ENCODE measurements at places on chromosomes 2 and 18.

DNA sequence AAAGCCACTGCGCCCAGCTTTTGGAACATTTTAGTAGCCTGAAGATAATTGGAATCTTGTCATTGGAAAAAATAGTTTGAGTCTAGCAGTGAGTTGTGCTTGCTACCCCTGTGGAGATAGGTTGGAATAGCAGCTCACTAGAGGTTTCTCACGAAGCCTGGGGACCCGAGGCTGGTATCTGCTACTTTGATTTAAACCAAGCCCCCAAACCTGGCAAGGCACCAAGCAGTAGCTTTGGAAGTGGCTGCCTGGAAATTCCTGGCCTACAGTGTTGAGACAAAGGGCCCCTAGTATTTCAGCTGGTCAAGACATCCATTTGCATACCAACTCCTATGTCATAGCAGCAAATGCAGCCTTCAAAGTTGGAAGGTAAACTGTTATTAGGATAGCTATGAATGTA lies 42.1 kb downstream of the NOP58 start:
- DNase-seq: no peak

GRCh38 chr2:218895326-218895725 lies 14.7 kb downstream of the WNT10A start:
- no peak for DNase-seq

DNA sequence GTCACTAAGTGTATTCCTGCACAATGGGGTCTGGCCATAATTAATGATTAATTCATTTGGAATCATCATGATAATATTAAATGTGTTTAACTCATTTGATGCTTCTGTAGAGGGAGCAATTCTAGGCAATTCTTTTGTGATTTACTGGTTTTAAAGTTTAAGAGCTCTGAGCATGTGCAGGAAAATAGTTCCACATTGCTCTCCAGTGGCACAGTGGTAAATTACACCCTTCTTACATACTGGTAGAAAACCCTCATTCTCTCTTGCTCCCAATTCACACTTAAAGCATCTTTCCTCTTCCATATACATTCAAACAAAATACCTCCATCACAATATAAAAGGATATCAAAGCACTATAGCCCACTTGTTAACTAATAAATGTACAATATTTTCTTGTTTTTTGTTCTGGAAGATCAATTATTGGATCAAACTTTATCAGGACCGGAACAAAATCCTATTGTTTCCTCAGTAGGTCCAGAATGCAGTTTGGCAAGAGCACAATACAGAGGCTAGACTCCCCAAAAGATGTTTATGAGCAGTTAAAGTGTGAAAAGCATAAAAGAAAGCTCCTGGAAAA lies 844.3 kb downstream of the MBD2 start:
- DNase-seq: peak; percentile 20

DNA sequence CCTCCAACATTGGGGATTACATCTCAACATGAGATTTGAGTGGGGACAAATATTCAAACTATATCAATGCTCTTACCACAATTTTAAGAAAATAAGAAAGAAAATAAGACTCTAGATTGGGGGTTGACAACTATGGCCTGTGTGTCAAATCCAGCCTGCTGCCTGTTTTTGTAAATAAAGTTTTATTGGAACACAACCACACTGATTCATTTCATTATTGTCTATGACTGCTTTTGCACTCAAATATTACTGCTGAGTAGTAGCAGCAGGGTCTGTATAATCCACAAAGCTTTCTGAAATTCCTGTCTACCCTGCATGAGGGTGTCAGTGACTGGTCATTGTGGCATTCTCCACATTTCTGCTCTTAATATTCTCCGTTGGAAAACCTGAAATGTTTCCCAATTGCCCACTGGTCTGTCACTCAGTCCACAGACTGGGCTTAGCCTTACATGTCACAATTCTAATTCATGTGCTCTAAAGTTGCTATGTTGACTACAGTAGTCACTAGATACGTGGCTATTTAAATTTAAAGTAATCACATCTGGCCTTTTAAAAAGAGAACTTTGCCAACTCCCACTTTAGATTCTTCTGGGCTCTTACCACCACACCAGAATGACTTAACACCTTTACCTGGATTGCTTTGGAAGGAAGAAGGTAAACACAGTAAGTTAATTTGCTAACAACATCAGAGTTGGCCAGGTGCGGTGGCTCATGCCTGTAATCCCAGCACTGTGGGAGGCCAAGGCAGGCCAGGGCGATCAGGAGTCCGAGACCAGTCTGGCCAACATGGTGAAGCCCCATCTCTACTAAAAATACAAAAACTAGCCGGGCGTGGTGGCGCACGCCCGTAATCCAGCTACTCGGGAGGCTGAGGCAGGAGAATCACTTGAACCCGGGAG lies 86.9 kb downstream of the CLHC1 start:
- no peak for DNase-seq

DNA sequence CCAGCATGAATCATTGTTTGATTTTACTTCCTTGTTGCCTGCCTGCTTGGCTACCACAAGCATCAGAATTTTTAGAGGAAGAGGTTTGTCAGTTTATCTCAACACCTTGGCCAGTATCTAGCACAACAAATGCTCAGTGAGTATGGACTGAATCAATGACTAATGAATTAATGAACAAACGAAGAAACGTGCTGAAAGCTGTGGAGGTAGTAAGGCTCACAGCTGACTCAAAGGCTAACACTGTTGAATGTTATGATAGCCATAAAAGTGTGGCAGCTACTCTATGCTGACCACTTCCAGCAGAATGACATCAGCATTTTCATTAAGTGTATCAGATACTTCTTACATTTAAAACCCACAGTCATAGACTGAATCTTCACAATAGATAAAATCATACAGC lies 543.4 kb downstream of the IRS1 start:
- peak; percentile 41 for DNase-seq

GRCh38 chr18:51711298-51711889 lies 513.9 kb upstream of the MEX3C start:
- DNase-seq: no peak

GRCh38 chr2:10255189-10256030 lies 47.3 kb upstream of the HPCAL1 start:
- DNase-seq: no peak

- peak; percentile 11 for DNase-seq
These were observed 92.1 kb downstream of the TMEM18 start for GRCh38 chr2:584863-585823.

GRCh38 chr18:40414155-40414754 lies 1540.8 kb upstream of the PIK3C3 start:
- peak; percentile 7 for DNase-seq

DNA sequence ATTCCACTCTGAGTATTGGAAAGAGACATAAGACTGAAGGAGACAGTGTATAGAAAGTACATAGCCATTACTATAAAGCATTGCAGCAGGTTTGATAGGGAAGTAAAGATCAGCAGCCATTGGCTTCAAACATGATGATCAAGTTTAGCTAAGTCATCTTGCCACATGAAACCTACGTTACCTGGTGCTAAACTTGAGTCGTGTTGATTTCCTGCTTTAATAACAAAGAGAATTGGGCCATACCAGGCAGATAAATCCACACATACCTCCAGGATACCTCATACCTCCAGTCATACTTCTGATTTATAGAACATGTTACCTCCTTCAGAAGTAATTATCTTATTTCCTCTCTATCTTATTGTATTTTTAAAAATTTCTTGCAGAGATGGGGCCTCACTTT lies 10.3 kb upstream of the KYNU start:
- DNase-seq: no peak

- DNase-seq: no peak
These were observed 229.1 kb upstream of the SLC14A2 start for GRCh38 chr18:45386041-45386655.

- no peak for DNase-seq
These were observed 2.0 kb downstream of the BCL11A start for GRCh38 chr2:60551240-60552077.
